ENCODE measurements at places on chromosomes 12 and 14. TPM values are rescaled to one million over a fixed set of nuclear protein-coding genes. Genes with fewer than 3 reads are reported as not detected.

DNA sequence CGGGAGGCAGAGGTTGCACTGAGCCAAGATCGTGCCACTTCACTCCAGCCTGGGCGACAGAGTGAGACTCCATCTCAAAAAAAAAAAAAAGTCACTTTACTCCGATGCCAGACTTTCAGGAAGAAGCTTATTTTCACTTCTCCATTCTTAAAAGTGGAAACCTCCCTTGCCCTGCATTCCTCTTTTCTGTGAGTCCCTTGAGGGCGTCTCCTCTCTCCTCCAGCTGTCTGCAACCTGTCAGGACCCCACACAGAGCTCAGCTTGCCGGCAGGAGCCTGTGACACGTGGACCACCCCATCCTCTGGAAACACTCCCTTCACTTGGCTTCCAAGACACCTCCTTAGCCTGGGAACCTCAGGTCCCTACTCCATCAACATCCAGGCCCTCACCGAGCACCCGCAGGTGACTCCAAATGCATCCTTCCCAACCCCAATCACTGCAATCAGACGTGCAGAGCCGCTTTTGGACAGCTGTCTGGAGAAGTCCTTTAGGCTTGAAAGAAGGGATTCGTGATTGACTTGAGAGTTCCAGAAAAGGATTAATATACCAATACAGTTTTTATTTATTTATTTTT, 34.3 kb downstream of the SLC15A4 start:
- no peaks in the 10 kb centered on the region for H3K27me3 ChIP-seq
- peaks cover 30% of the 10 kb centered on the region for H3K36me3 ChIP-seq
- H3K27ac ChIP-seq = no peak overlapping the region
- H3K4me3 ChIP-seq = no peak overlapping the region
- peaks cover 13% of the 10 kb centered on the region for H3K4me1 ChIP-seq

DNA sequence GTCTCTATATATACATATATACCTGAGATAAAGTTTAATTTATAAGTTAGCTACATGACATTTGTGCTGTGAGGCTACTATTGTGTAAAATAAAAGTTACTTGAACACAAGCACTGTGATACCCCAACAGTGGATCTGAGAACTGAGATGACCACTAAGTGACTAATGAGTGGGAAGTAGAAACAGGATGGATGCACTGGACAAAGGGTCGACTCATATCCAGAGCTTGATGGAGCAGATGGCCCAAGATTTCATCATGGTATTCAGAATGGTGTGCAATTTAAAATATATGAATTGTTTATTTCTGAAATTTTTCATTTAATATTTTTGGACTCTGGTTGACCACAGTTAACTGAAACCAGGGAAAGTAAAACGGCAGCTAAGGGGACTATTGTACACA, 908.6 kb upstream of the MDGA2 start:
- no peak for DNase-seq
- H3K4me1 ChIP-seq = no peaks in the 10 kb centered on the region
- no peak overlapping the region for H3K27ac ChIP-seq
- no peaks in the 10 kb centered on the region for H3K36me3 ChIP-seq
- H3K4me3 ChIP-seq = no peak overlapping the region
- no peaks in the 10 kb centered on the region for H3K27me3 ChIP-seq

PMCH gene
- total RNA-seq = not detected

DNA sequence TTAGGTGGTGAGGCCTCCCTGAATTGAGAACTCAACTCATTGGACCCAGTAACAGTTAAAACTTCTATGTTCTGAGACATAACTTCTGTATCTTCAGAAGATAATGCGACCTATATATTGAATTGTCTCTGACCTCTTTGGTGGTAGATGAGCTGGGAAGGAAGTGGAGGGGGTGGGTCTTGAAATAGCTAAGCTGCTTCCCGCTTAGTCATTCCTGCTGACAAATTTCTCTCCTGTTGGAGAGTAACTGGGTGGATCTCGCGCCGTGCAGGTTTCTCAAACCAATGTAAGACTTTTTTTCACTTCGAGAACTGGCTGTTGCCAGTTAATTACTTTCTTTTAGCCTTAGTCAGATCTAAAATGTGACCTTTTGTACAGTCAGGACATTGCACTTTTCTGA, 100.8 kb downstream of the PPHLN1 start:
- H3K4me1 ChIP-seq = peaks cover 12% of the 10 kb centered on the region
- no peak overlapping the region for H3K4me3 ChIP-seq
- H3K27me3 ChIP-seq = no peaks in the 10 kb centered on the region
- no peaks in the 10 kb centered on the region for H3K36me3 ChIP-seq

GRCh38 chr12:78229591-78230101, 399.0 kb downstream of the NAV3 start:
- H3K4me3 ChIP-seq = no peak overlapping the region
- no peaks in the 10 kb centered on the region for H3K27me3 ChIP-seq
- no peaks in the 10 kb centered on the region for H3K4me1 ChIP-seq
- DNase-seq = no peak
- H3K27ac ChIP-seq = no peak overlapping the region
- no peaks in the 10 kb centered on the region for H3K36me3 ChIP-seq

IQSEC3 gene
- total RNA-seq = 0.39 TPM

- H3K27ac ChIP-seq = no peak overlapping the region
- H3K4me1 ChIP-seq = no peaks in the 10 kb centered on the region
- H3K4me3 ChIP-seq = no peak overlapping the region
These were observed 294.1 kb downstream of the DPF3 start for GRCh38 chr14:72599579-72600470.
